ENCODE measurements at places on chromosomes 16 and 17.

- no peak for DNase-seq
These were observed 14.0 kb upstream of the RBFOX1 start for GRCh38 chr16:7318686-7319085.

- DNase-seq = no peak
These were observed 22.7 kb downstream of the TBX4 start for GRCh38 chr17:61474934-61475333.

DNA sequence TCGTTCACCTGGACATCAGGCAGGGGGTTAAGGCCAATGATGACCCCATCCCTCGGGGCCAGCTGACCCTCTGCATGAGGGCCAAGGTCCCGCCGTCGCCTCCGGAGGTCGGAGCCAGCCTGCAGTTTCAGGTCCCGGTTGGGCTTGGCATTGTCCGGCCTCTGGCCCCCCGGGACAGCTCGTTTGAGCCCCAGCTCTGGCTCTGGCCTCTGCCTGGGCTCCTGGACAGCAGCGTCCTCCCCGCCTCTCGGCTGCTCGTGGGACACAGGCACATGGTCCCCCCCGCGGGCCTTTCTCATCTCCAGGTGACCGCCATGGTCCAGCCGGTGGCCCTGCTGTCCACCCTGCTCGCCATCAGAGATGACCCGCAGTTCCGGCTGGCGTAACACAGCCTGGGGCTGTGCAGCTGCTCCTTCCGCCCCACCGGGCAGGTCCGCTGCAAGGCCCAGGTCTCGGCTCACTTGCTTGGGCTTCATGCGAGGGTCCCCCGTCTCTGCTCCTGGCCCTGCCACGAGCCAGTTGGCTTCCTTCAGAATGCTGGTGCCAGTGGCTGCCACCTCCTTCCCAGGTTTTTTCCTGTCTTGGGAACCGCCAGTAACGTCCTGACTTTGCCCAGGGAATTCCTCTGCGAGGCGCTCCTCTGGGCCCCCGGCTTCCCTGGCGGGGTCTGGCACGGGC, 6.7 kb downstream of the NDUFAF8 start:
- DNase-seq = no peak

- DNase-seq = no peak
These were observed 12.8 kb downstream of the PECAM1 start for GRCh38 chr17:64377769-64378282.

- no peak for DNase-seq
These were observed 223.7 kb upstream of the DYNLRB2 start for GRCh38 chr16:80317116-80317515.

DNA sequence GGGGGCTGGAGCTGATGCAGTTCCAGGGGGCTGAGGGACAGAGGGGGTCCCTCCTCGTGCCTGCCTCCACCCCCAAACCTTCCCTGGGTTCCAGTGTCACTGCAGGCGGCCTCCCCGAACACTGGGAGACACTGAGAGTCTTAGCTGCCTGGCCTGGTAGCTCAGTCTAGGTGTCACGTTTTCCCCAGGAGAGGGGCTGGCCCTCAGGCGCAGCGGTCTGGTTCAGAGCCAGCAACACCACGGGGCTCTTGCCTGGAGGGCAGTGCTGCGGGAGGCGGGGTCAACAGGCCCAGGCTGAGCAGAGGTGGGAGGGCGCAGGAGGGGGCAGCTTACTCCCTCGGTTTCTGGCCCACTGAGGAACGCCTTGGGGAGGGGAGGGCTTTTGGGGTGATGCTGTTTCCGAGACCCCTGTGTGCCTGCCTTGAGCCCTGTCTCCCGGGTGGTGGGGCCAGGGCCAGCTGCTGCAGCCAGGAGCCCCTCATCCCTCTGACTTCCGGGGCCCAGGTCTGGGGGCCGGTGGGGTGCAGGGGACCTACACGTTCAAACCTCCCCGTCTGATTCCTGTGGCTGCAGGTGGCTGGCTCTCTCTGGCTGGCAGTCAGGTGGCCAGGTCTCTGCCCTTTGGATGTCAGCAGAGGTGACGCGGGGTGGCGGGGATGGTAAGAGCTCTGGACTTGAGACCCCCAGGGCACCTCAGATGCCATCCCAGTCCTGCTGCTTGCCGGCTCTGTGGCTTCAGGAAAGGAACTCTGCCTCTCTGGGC, 89.3 kb upstream of the GSE1 start:
- no peak for DNase-seq

DNA sequence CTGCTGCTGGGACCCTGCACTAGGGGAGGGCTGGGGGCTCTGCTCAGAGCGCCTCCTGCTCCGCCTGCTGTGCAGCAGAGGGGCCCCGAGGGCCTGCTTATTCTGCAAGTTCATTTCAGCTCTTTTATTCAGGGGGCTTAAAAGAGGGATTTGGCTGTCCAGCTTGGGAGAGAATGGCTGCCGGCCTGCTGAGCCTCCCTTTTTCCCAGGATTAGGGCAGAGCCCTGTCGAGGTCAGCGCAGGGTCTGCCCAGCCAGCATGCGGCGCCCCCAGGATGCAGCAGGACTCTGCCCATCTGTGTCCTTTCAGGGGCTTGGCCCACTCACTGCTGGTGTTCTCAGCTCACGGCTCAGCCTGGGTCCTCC, 1.1 kb downstream of the SMIM5 start:
- DNase-seq = no peak

GRCh38 chr16:56470666-56471065, 19.3 kb downstream of the OGFOD1 start:
- no peak for DNase-seq
